ENCODE measurements at places on chromosomes 3 and 15.

GRCh38 chr3:128508852-128509251, 15.9 kb upstream of the GATA2 start:
- no peak for DNase-seq

GRCh38 chr15:80426316-80426715, 22.1 kb downstream of the ARNT2 start:
- no peak for DNase-seq

GRCh38 chr3:124926426-124927101, 8.0 kb downstream of the MUC13 start:
- DNase-seq, result no peak

- DNase-seq, result peak; percentile 56
These were observed 312.7 kb downstream of the TLE3 start for GRCh38 chr15:69784798-69785566.

DNA sequence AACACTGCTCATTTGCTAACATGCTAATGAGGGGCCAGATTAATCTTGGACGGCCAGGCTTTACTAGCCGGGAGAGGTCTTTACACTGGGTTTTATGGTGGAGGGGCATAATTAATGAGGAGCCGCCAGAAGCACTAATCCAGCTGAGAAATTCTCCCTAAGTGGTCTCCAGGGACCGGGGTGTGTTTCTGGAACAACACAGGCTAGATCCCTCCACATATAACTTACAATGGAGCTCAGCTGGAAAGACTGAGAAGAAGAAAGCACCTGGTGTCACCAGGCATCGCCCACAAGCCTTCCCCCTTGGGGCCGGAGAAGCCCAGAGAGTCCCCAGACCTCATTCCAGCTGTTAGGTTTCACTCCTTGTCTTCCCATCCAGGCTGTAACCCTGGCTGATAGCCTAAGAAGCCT, 127.5 kb downstream of the MEGF11 start:
- DNase-seq, result no peak

GRCh38 chr15:67746450-67746849, 78.9 kb upstream of the SKOR1 start:
- no peak for DNase-seq

DNA sequence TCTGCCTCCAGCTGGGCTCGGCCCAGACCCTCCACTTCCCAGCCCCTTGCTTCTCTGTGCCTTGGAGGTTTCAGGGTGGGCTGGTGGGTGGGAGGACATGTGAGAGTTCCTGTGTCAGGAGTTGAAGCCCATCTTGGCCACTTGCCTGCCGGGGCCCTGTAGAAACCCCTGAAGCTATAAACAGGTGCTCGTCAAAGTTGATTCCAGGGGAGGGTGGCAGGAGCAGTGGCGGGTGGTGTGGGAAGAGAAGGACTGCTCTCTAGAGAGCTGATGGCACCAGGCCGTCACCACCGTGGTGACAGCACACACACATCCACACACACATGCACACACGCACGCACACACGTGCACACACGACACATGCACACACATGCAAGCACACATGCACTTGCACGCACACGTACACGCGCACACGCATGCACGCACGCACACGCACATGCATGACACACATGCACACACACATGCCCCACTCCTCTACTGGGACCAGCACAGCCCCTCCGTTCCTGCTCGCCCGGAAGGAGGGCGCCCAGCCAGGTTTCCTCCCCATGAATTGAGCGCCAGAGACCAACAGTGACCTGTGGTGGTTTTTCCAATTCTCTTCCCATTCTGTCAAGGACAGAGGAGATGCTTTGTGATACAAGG, 56.3 kb upstream of the CGNL1 start:
- DNase-seq, result no peak

- no peak for DNase-seq
These were observed 67.6 kb downstream of the NR1D2 start for GRCh38 chr3:24012589-24013269.

GRCh38 chr15:59885832-59886231, 118.3 kb upstream of the FOXB1 start:
- no peak for DNase-seq

GRCh38 chr3:76132154-76132470, 346.8 kb upstream of the ZNF717 start:
- DNase-seq, result no peak

DNA sequence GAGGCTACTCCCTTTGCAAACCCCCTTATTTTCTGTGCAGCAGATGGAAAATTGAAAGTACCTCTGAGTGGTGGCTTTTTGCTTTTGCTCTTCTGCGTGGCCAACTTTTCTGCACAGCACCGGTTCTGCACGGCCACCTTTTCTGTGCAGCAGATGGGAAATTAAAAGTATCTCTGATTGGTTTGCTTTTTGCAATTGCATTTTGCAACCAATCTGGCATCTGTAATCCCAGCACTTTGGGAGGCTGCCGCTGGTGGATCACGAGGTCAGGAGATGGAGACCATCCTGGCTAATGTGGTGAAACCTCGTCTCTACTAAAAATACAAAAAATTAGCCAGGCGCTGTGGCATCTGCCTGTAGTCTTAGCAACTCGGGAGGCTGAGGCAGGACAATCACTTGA, 79.5 kb upstream of the CHMP2B start:
- DNase-seq, result no peak

DNA sequence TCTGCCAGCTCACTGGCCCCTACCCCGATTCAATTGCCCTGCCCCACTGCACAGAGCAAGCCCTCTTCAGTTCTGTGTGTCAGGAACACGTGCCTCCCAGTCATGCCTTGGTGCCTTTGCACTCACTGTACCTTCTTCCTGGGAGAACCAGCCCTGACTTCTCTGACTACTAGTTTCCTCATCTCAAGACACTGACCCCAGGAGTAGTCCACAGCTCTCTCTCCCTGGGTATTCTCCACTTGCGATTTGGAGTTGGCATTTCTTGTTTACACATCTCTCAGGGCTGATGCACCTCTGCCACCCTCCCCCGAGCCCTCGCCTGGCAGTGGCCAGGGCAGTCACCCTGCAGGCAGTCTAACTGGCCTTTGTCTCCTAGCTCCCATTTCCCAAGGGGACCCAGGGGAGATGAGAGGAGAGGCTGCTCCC, 5.7 kb downstream of the CISH start:
- DNase-seq, result no peak

DNA sequence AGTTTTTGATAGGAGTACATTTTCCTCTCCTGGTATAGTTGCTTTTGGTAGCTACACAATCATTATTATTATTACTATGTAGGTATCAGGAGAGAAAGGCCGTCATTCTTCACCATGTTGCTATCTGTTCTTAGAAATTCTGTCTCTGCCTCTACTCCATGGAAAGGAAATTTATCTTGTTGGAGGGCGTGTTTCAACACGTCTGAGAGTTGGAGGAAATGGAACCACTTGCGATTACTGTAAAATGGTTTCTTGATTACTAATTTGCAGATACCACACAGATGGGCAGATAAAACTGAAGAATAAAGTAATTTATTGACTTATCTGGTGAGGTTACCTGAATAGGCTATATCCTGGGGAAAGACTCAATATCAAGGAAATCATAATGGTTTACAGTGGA, 488.4 kb downstream of the NR2F2 start:
- DNase-seq, result no peak

DNA sequence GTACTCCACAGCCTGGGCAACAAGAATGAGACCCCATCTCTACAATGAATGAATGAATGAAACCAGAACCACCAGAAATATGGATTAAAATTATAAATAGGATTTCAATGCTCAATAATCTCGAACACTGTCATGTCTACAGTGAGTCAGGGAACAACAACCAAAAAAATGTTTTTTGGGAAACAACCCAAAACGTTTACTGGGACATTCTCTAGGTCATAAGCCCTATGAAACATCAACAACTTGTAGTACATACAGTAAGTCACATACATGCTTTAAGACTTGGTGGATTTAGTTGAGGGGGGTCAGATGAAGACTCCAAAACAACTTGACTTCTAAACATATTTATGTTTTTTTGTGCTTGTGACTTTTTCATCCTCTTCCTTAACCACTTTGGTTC, 511.2 kb downstream of the FOXP1 start:
- DNase-seq, result no peak

- DNase-seq, result no peak
These were observed 490.2 kb downstream of the IGSF11 start for GRCh38 chr3:118544458-118544857.

DNA sequence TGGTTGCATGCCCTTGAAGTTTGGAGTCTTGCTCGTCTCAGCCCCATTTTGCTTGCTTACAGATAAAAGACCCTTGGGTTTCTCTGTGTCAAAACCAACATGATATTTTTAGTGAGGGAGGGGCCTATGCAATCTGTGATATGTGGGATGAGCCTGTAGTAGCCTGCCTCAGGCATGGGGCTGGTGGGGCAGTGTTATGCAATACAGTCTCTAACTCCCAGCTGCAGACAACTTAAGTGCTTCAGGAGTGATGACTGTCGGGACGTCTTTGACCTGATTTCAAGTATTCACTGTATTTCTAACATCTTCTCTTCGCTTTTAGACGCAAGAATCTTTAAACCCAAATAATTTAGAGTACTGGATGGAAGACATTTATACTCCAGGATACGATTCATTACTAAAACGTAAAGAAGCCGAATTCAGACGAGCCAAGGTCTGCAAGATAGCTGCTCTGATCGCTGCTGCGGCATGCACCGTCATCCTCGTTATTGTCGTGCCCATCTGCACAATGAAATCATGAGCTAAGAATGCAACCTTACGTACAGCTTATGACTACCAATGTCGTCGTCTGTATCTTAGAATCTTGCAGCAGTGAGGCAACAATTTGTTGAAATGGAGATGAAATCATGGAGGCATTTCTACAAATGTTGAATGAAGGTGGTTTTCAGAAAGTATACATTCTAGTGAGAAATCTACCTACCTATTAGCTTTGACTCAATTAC, 35.9 kb downstream of the MINAR1 start:
- no peak for DNase-seq

DNA sequence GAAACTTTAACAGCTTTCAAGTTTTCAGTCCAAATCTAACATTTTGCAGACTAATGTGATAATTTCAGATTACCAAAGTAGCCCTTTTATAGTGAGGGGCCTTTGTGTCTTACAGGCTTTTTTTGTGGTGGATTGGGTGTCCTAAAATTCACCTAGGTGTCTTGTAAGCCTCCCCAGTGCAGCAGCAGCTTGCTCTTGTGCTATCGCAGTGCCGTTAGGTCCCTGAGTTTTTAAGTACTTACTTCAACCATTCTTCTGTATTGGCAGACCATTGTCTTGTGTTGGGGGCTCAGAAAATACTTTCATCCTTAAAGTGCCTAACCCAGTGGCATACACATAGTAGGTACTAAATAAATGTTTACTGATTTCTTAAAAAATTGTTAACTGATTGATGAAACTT, 2.1 kb downstream of the PDE8A start:
- DNase-seq, result no peak

DNA sequence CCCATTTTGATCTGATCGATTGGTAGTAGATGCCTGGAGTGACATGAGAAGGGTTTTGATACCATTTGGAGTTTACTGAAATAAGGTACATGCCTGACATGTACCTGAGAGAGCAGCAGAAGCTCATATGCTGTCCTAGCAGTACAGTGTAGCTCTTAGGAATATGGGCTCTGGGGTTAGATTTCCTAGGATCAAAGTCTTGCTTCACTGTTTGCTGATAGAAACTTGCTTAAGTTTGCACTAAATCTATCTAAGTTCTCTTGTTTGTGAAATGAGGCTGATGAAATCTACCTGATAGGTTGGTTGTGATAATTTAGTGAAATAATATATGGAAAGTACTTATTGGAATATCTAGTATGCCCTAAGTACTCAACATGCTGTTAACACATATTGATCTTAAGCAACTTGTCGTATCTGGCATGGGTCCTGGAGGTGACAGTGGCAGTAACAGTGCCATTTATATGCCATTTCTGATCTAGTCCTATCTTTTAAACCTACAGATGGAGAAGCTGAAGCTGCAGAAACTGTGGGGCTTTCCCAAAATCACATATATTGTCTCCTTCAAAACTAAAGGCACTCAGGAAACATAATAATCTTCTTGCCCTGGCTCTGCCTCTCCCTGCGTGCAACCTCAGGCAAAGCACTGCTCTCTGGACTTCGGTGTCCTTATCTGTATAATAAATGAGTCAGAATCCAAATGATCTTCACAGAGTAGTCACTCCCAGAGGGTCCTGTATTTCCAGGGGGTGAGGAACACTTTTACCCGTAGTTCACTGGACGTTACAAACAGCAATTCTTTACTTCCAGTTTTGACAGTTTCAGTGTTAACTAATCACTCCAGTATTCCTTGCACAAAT, 223.6 kb upstream of the SETMAR start:
- DNase-seq, result no peak

GRCh38 chr3:20141851-20142250, 44.2 kb downstream of the SGO1 start:
- no peak for DNase-seq

DNA sequence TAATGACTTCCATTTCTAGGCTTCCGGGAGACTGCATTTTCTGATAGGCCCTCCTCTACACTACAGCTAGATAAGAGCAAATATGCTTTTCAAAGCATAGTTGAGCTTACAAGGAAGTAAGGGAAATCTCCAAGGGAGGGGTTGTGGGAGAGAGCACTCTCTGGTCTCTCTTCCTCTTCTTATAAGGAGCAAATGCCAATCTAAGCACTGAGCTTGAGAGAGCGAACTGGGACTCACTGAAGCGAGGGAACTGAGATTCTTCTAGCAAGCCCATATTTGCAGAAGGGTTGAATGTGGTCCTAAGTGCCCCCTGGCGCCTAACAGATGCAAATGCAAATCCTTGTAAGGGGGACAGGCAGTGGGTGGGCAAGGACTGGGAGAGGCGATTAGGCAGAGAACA, 164.8 kb downstream of the ERC2 start:
- peak; percentile 5 for DNase-seq

GRCh38 chr3:84959470-84960271, 882 bp downstream of the CADM2 start:
- DNase-seq, result no peak

- DNase-seq, result no peak
These were observed 11.7 kb downstream of the TF start for GRCh38 chr3:133757701-133758567.

- peak; percentile 11 for DNase-seq
These were observed 644 bp upstream of the NGLY1 start for GRCh38 chr3:25783661-25784512.

DNA sequence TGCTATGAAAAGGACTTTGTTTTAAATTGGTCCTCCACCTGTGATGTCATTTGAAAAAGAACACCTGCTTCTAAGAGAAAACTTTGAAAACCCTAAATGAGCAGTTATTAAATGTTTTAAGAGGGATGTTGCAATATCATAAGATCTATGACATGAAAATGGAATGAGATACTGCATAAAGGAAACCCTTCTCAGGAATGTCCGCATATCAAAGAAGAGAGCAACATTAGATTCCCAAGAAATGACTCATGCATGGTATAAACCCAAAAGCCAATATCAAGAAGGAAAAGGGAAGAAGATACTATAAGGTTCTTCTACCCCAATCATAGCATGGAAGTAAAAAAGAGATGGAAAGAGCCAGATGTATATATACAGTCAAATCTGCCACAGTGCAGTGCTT, 627.5 kb upstream of the LMCD1 start:
- no peak for DNase-seq

DNA sequence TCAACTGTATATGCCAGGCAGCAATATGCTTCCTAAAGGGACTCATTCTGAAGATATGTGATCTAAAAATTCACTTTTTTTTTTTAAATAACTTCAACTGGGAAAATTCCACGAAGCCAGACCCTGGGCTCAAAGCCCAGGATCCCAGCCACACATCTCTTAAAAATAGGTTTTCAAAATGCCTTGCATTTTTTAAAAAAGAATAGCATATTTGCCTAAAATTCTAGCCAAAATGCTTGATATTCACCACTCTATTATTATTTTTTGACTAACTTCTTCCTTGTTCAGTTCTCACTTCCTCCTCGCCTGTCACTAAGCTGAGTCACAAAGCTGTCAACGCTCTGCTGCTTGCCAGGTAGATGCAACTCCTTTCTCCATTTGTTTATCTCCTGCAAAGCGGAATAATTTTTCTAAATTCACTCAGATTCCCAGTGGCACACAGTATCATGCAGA, 28.0 kb upstream of the VGLL4 start:
- no peak for DNase-seq

Data from amniotic stem cell (primary cell).